ENCODE measurements at places on chromosomes 3 and 15.
A peak's percentile ranks its signal among the peaks of the same experiment; 100 is the strongest.

DNA sequence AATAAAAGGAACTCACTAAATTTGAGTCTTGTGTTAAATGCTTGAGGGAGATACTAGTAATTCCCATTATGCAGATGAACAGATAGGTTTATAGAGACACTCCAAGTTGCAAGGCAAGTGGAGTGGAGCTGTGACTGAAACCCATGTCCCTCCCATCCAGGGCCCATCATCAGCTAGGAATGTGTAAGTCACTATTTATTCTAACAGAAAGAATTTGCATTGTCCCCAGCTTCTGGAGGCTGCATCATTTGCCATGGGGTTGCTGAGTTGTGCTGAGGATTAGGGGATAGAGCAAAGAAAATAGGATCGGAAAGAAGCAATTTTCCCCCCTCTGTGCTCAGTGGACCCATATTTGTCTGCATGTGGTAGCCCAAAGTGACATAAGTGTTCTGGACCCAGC, 197.4 kb upstream of the RGMA start:
- DNase-seq, result no peak

- DNase-seq, result no peak
These were observed 182.6 kb upstream of the SLITRK3 start for GRCh38 chr3:165378761-165379160.

- DNase-seq, result no peak
These were observed 97.1 kb downstream of the MAP2K5 start for GRCh38 chr15:67639591-67639990.

GRCh38 chr3:15728766-15729165, 69.0 kb downstream of the ANKRD28 start:
- DNase-seq, result no peak

DNA sequence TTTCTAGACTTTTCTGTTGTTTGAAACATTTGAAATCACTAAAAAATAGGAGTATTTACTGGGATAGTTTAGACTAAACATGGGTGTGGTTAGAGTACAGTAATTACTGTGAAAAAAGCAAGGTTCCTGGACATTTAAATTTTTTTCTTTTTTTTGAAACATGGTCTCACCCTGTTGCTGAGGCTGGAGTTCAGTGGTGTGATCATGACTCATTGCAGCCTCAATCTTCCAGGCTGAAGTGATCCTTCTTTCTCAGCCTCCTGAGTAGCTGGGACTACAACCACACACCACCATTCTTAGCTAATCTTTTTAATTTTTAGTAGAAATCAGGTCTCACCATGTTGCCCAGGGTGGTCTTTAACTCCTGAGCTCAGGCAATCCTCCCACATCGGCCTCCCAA, 20.4 kb upstream of the CELF6 start:
- no peak for DNase-seq

DNA sequence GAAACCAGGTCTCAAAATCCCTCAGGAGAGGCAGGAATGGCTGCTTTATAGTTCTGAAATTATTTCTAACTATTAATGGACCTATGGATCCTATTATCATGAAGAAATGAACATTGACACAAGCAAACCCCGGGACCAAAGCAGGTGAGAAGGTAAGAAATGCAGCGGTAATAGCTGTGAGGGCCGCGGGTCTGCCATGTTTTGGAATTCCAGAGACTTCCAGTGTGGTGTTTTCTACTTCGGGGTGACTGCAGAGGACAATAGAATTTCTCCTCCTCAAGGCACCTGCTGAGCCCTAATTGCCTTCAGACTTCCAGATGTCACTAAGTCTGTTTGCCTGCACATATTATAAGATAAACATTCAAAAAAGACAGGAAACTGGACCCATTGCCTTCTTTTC, 437.4 kb downstream of the GABRG3 start:
- DNase-seq, result no peak

DNA sequence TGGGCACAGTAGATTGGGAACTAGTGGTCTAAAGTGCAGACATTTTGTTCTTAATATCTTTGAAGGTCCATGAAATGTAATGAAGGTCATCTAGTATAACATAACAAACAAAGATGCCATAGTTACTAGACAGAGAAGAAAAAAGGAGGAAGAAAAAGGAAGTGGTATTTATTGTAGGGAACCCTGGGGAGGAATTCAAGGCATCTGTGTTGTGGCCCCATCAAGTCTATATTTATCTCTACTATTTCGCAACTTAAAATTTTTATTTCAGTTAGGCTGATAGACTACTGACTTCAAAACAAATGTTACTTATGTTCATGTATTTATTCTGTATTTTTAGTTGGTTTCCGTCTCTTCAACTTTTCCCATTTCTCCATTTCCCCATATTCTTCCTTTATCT, 48.9 kb upstream of the ZDHHC23 start:
- DNase-seq, result no peak

GRCh38 chr3:123085293-123085931, 18.6 kb downstream of the PDIA5 start:
- peak; percentile 76 for DNase-seq

- no peak for DNase-seq
These were observed 63.9 kb downstream of the IQSEC1 start for GRCh38 chr3:13009132-13009945.

DNA sequence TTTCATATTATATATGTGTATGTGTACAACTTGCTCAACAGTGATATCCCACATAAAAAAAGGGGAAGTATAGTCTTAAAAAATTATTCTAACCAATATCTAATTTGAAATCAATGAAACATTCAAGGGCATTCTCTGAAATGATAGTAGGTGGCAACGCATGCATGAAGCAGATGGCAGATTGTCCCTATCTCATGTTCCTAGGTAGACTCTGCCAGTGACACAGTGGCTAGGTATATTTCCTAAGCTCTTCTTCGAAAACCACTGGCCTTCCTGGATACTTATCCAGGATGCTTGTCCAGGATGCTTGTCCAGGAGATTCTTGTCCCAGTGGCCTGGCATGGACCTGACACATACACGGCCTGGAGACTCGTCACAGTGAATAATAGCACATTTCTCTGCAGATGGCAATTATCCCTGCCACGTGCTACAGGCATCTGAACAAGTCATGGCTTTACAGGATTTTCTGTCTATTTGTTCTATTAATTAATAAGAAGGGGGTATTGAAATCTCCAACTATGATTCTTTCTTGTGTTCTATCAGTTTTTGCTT, 54.9 kb downstream of the OCA2 start:
- DNase-seq, result no peak

DNA sequence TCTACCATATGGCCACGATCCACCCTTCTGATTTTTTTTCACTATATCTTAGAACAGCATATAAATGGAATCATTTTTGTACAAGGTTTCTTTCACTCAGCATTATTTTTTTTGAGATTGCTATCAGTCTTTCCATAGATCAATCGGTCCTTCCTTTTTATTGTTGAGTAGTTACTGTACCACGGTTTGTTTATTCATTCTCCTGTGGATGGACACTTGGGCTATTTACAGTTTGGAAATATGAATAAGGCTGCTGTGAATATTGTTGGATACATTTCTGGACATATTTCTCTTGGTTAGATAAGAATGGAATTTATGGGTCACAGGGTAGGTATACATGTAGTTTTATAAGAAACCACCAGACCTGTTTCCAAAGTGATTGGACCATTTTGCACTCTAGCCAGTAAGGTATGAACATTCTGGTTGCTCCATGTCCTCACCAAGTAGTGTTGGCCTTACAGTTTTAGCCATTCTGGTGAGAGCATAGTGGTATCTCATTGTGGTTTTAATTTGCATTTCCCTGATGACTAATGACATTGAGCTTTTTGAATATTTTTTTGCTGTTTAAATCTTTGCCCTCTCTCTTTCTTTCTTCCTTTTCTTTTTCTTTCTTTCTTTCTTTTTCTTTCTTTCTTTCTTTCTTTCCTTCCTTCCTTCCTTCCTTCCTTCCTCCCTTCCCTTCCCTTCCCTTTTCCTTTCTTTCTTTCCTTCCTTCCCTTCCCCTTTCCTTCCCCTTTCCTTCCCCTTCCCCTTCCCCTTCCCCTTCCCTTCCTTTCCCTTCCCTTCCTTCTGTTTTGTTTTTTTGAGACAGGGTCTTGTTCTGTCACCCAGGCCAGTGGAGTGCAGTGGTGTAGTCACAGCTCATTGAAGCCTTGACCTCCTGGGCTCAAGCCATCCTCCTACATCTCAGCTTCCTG, 49.2 kb downstream of the LRRK1 start:
- DNase-seq, result no peak

- DNase-seq, result no peak
These were observed 6.3 kb downstream of the CDIN1 start for GRCh38 chr15:36585774-36586173.

- no peak for DNase-seq
These were observed 12.2 kb upstream of the NMD3 start for GRCh38 chr3:161208931-161209330.

- no peak for DNase-seq
These were observed 22.3 kb downstream of the PPP4R2 start for GRCh38 chr3:73018790-73019441.

- DNase-seq, result no peak
These were observed 149.1 kb downstream of the TJP1 start for GRCh38 chr15:29672923-29673809.

DNA sequence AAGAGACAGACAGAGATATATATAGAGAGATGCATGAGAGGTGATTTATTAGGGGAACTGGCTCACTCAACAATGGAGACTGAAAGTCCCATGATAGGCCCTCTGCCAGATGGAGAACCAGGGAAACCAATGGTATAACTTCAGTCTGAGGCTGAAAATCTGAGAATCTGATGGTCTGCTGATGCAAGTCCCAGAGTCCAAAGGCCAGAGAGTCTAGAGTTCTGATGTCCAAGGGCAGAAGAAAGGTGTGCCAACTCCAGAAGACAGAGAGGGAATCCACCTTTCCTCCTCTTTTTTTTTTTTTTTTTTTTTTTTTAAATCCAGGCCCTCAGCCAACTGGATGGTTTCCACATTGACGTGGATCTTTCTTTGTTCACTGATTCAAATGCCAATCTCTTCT, 197.9 kb upstream of the MEIS2 start:
- no peak for DNase-seq

GRCh38 chr15:71411538-71412482, 296.5 kb downstream of the THSD4 start:
- DNase-seq, result no peak

GRCh38 chr15:87167055-87167454, 1087.4 kb downstream of the AGBL1 start:
- DNase-seq, result no peak

DNA sequence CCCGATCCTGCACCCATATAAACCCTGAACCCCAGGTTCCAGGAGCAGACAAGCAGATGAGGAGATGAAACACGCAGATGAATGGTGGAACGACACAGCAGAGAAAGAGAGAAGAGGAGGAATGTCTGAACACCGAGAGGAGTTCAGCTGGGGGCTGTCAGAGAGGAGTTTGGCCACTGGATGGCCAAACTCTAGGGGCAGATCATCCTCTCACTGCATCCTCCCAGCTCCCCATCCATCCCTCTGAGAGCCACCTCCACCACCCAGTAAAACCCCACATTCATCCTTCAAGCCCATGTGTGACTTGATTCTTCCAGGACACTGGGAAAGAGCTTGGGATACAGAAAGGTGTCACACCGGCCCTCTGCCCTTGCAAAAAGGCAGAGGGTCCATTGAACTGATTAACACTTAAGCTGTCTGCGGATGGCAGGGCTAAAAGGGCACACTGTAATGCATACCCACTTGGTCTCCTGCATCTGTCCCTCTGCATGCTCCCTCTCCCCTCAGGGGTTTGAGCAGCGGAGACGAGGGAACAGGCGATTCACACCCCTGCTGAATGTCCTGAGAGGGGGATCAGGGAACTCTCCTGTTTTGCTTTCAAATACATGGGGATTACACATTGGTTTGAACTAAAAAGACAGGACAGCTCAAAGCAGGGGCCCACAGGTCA, 53.8 kb downstream of the TMED3 start:
- no peak for DNase-seq

GRCh38 chr3:139439278-139439677, 37.0 kb downstream of the RBP2 start:
- DNase-seq, result peak; percentile 15

DNA sequence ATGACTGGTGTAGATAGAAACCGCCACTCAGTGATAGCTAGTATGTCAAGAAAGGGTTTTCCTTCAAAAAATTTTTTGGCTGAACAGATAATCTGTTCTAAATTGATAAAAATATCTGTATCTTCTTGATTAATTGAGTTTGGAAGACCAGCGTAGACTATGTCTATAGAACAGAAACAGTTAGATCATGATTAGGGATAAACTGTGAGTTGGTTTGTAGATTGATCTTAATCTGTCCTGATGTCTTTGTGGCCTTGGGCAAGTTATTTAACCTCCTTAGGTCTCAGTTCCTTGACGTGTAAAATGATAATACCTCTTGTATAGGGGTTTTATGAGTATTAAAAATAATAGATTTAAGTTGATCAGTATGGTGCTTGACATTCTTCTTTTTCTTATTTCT, 4.7 kb downstream of the NFKBIZ start:
- no peak for DNase-seq

DNA sequence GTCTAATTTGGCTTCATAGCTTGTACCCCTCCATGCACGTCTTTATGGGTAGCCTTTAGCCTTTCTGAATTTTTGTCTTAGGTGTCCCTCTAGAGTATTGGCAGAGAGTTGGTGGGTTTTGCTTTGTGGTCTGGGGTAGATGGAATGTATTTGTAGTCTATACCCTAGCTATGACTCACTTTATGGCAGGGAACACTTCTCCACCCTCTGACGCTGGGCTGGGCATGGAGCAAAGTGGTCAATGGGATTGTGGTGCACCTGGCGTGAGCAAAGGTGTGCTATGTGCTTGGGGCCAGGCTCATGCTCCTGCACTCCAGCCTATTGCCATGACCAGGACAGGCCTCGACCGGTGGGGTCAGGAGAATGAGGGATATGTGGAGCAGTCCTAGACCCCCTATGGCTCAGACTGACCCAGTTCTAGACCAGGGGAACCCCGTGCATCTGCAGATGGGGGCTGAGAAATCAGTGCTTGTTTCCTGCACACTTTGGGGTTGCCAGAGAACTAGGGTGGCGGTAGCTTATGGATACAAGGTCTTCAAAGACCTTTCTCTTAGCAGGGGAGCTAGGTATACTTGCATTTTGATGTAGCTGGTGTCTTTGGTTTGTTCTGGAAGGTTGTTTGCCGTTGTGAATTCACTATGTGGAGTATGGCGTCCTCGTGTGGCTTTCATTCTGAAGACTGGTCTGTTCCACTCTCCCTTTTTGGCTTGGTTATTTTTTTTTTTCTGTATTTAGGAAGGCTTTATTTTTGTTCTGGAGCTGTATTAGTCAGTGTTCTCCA, 49.4 kb upstream of the RPL32 start:
- no peak for DNase-seq

- DNase-seq, result no peak
These were observed 236.5 kb downstream of the WDR72 start for GRCh38 chr15:53522991-53523390.

DNA sequence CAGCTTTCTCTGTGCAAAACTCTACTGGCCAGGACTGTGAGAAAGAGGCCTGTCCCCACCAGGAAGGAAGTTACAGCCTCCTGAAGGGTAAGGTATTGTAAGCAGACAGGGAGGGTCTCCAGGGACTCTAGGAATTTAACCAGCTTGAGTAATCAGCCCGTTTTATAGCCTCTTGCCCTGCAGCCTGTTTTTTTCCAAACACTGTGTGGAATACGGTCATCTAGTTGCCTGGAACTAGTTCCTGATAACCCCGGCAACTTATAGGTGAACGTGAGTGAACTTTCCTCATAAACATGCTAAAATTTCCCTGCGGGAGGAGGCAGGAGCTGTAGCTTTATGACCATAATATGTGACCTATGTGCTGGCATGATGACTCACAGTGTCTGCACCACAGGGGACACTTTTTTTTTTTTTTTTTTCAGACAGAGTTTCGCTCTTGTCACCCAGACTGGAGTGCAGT, 60.1 kb upstream of the DAZL start:
- DNase-seq, result peak; percentile 89
